ENCODE measurements at places on chromosomes 13 and 19.
A peak's percentile ranks its signal among the peaks of the same experiment; 100 is the strongest.

DNA sequence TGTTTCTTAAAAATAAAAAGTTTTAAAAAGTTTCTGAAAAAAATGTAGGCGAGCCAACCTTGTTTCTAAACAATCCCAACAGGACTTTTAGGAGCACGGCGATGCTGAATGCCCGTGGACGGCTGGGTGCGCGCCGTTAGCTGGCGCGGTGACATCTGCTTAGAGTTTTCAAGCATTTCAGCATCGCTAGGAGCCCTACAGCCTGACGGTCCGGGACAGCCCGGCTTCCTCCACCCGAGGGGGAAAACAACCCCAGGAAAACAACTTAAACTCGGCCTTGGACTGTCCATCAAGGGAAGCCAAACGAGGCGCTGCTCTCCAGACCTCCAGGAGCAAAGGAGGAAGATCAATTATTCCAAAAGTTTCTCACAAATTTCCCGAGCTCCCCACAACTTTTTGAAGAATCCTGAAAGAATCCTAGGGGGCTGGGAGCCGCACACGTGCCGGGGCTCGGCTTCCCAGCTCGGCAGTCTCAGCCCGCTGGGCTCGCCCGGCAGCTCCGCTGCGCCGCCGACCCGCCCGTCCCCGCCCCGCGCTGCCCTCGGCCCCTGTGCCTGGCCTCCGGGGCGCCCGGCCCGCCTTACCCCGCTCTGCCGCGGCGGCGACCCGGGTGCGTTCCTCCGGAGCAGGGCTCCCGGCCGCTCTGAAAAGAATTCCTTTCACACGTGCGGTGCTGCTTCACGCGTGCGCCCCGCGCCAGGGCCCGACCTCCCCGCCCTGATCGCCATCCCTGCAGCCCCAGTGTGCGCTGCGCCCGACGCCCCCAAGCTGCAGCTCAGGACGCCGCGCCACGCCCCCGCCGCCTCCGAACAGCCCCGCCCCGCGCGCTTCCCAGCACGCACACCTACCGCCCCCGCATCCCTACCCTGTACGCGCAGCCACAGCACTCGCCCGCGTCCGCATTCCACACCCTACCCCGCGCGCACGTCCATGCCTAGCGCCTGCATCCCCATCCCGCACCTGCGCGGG lies at the start of gene GJA3:
Gene GJA3, minus strand, starts transcription at position 747 of the 969 bp plus-strand sequence. CDS start 17,764 bp downstream, outside the sequence.
- no peak for DNase-seq

DNA sequence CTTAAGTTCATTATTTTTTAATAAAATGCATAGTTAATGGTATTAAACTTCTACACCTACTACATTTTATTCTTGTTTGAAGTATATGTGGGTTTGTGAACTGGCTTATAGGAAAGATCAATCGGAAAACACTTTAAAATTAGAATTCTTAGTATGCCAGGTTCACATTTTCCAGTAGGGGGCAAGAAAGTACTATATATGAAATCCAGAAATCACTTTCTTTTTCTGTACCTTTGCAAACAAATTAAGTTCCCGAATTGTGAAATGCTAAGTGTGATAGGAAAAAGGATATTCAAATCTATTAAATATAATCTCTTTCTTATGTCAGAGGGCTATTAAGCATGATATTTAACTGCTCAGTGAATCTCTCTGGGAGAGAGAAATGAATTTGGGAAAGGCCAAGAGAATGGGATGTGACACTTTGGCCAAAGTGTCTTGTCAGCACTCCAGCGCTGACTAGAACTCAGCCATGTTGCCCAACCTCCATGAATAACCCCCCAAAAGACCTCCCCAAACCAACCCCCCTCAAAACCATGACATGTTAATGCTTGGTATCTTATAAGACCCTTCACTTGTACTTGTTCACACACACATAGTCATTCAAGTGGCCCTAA lies 122.6 kb upstream of the SLC10A2 start:
- DNase-seq, result no peak

- DNase-seq, result no peak
These were observed 326.1 kb upstream of the SLITRK1 start for GRCh38 chr13:84208246-84208910.

DNA sequence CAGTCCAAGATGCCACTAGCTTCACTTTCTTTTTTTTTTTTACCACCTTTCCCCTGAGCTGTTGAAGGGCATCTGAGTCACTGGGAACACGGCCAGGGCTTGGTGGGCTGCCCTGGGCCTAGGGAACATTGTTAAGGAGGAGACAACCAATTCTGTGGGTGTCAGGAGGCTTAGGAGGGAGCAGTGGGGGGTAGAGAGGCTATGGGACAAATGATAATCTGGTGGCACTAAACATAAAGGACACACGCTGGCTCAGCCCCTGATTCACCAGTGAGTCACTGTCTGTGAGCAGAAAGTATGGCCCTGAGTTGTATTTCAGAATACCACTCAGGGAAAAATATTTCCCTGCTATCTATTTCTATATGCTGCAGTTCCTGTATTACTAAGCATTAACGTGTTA lies 207.8 kb downstream of the DCLK1 start:
- no peak for DNase-seq

DNA sequence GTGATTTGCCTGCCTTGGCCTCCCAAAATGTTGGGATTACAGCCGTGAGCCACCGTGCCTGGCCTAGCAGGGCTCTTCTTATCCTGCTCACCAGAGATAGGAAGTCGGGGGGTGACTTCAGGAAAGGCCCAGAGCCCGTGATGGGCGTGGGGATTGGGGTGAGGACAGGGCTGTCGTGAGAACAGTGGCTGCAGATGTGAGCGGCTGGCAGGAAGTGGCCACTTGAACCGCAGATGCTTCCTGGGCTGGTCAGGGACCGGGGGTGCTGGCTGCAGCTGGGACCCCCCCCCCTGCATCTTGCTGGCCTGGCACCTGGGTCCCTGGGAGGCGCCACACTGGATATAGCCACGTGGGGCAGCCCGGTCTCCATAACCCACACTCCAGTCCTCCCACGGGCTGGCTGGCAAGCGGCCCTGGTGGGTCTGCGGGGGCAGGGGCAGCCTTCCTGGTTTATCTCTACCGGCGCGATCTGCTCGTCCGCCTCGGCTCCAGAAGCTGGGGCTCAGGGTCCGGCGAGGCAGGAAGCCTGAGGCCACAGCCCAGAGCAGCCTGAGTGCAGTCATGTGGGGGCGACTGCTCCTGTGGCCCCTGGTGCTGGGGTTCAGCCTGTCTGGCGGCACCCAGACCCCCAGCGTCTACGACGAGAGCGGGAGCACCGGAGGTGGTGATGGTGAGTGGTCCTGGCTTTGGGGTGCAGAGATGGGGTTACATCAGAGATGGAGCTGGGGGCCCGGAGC lies at the start of gene F2RL3:
Gene F2RL3, plus strand, starts transcription at position 371 of the 737 bp plus-strand sequence. Its CDS starts 191 bp downstream, at position 562.
- no peak for DNase-seq

DNA sequence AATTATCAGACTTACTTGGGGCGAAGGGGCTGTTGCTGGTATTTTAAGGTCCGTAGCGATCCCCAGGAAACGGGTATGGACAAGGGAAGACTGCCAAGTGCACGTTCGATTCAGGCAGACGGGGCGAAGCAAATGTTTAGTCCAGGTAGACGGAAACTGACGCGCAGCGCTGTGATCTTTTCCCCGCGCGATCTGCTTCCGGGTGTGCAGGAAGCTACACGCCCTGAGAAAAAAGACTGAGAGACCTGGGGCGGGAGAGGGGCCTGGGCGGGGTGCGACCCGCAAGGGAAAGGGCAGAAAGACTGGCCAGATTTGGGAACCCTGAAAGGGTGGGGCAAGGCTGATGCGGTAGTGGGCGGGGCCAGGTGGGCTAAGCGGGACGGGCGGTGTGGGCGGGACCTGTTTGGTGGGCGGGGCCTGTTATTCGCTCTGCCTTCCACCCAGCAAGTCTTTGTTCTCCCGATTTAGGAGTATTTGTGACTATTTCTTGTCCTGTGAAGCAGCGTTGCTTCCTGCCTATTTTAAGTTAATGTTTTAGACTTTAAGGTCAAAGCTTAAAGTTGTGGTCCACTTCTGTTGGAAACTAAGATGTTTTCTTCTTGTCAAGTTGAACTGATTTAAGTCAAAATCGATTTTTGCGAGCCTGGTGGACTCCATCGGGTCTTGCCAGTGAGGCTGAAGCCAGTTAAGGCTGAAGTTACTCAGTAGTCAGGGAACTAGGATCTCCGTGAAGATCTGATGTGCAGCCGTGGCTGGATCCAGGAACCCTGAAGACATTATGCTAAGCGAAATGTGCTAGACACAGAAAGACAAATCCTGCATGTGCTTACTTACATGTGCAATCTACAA lies at the start of gene ZNF836:
Gene ZNF836, minus strand, starts transcription at position 301 of the 849 bp plus-strand sequence. CDS start 3,549 bp downstream, outside the sequence.
- peak; percentile 83 for DNase-seq

DNA sequence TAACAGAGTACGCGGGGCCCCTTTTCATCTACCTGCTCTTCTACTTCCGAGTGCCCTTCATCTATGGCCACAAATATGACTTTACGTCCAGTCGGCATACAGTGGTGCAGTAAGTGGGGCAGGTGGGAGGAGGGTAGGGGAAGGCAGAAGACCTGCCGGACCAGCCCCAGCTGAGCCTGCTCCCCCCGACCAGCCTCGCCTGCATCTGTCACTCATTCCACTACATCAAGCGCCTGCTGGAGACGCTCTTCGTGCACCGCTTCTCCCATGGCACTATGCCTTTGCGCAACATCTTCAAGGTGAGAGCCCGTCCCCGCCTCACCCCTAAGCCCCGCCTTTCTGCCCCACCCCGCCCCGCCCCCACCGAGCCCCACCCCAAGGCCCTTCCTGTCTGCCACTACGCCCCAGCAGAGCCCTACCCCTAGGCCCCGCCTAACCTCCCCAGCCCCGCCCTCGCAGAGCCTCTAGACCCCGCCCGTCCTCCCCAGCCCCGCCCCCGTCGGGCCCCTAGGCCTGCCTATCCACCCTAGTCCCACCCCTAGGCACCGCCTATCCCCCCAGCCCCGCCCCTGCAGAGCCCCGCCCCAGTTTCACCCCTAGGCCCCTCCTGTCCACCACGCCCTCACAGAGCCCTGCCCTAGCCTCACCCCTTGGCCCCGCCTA lies 7.7 kb downstream of the NDUFB7 start:
- DNase-seq, result no peak

- DNase-seq, result no peak
These were observed 737.7 kb downstream of the PCDH9 start for GRCh38 chr13:66492479-66492878.

- DNase-seq, result no peak
These were observed 9.1 kb upstream of the PNMA8A start for GRCh38 chr19:46480415-46480814.

GRCh38 chr19:50025794-50026549 lies at the start of gene ZNF473:
TSS of gene ZNF473 (plus strand) at chr19:50026005. CDS start at chr19:50031083, 5,078 bp downstream.
- DNase-seq, result peak; percentile 77

- no peak for DNase-seq
These were observed 4.6 kb upstream of the PLAUR start for GRCh38 chr19:43674596-43674995.

DNA sequence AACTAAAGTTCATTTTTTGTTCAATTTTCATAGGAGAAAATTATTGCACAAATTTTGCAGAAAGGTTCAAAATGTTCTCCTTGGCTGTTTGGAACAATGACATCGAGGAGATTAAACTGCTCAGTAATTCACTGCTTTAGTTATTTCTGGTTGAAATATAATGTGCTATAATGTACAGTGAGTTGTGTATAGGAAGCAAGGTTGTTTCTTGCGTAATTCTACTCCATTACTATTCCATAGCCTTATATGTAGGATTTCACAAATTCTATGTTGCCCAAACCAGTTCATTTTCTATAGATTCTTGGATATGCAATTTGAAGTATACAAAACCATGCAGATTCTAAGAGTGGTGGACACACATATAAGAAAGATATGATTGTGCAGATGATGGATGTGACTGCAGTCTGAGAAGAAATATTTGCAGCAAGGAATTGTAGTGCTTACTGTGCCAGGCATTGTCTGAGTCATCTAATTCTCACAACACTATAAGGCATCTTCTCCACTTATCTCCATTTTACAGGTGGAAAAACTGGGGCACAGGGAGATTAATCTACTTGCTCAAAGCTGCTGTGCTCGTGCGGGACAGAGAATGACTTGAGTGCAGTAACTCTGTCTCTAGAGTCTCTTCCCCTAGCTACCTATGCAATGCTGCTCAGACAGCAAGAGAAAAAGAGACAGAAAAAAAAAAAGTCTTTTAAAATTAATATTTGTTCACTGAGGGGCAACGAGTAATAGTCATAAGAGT lies 515.5 kb downstream of the MYO16 start:
- DNase-seq, result no peak

DNA sequence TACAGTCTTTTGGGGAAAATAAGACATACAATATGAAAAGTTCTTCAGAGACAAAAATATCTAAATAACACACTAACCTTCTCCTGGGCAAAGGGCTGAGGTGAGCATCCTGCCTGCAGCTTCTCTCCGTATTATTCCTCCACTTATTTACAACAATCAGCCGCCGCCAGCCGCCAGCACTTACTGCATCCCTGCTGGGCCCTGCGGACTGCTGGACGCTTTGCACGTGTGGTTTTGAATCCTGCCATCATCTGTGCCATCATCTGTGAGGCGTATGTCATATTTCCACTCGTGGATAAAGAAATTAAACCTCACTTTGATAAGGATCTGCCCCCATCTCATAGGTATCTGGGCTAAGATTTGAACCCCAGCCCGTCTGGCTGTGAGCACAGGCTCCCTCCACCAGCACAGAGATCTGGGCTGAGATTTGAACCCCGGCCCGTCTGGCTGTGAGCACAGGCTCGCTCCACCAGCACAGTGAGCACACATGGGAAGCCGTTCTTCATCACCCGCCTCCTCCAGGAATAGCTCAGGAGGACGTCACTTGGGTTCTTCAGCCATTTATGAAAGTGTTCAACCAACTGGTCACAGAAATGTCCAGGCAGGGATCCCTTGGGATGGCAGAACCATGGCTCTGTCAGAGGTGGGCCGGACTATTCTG lies 35.2 kb upstream of the TUBGCP3 start:
- DNase-seq, result no peak

- DNase-seq, result no peak
These were observed 385.8 kb downstream of the DLEU7 start for GRCh38 chr13:50457415-50458393.

GRCh38 chr19:28563964-28564921 lies 648.7 kb downstream of the UQCRFS1 start:
- DNase-seq, result no peak

DNA sequence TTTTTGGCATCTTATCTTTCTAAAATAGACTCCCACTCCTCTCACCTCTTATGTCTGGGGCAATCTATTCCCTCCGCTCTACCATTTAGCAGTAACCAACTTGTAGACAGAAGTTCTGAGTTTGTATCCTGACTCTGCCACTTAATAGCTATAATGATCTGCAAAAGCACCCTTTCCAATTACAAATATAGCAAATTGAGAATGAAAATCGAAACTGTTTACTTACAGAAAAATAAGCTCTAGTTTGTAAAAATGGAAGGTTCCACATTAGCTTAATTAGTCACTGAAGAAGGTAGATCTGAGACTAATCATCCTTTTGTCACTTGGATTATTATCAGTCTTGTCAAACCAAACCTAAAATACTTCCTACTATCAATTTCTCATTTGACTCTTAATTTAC lies 409.3 kb downstream of the DIAPH3 start:
- DNase-seq, result no peak

DNA sequence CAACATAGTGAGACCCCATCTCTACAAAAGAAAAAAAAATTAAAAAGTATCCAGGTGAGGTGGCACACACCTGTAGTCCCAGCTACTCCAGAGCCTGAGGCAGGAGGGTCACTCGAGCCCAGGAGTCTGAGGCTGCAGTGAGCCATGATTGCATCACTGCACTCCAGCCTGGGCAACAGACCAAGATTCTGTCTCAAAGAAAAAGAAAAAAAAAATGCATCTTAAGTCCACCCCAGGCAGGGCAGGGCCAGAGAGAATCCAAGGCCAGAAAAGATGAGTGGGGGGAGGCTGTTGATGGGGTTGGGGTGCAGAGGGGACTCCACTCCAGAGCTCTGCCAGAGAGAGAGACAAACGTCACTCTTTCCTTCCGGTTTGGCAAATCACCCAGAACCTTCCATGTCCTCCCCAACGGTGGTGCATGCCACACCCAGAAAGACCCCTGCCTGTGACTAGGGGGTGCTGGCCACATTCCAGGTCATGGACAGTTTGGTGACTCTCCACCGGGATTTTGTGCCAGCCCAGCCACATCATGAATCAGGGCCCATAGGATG lies 431 bp downstream of the FUT3 start:
- no peak for DNase-seq

Data from stimulated activated CD4-positive, alpha-beta T cell treated with anti-CD3 and anti-CD28 coated beads, Interleukin-1b, Interleukin-23, amount 100 ng/mL, for 1 hour (primary cell).